ENCODE measurements at places on chromosomes 3 and 15.
A peak's percentile ranks its signal among the peaks of the same experiment; 100 is the strongest.

DNA sequence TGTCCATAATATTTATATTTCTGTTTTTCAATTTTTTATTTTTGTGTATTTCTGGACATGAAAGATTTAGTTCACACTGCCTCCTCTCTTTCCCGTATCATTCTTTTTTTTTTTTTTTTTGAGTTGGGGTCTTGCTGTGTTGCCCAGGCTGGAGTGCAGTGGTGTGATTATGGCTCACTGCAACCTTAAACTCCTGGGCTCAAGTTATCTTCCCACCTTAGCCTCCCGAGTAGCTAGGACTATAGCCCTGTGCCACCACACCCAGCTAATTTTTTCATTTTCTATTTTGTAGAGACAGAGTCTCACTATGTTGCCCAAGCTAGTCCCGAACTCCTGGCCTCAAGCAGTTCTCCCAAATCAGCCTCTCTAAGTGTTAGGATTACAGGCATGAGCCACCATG, 53.6 kb downstream of the PRKCI start:
- DNase-seq: no peak

DNA sequence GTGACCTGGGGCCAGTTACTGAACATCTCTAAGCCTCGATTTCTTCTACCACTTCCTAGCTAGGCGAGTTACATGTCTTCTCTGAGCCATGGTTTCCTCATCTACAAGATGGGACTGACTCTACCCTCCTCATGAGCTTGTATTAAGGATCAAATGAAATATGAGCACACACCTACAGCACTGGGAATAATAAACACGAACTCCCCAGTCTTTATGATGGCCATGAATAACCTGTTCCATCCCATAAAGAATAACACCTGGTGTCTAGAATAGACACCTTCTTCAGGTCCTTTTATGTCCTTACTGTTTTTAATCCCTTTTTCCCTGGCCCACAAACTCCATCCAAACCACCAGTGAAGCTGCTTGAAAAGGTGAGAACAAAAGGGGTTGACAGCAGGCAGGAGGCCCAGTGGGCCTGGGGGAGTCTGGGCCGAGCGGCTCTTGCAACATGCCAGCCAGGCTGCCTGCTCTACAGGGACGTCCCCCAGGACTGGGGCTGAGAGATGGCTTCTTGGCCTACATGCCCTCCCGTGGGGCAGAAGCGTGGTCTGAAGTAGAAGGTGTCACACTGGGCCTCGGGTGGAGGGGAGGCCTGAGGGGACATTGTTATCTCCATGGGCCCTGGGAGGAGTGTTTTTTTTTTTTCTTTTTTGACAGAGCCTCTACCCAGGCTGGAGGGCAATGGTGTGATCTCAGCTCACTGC, 178.2 kb downstream of the RAB11A start:
- peak; percentile 42 for DNase-seq

- DNase-seq: no peak
Observed at GRCh38 chr15:86384186-86384585, 304.5 kb downstream of the AGBL1 start.

- no peak for DNase-seq
Observed at GRCh38 chr15:78155355-78155939, 6.3 kb downstream of the IDH3A start.

- DNase-seq: no peak
Observed at GRCh38 chr3:105747696-105748095, 121.1 kb downstream of the CBLB start.

- DNase-seq: no peak
Observed at GRCh38 chr3:105512061-105512460, 145.4 kb downstream of the ALCAM start.

- DNase-seq: no peak
Observed at GRCh38 chr3:103137830-103138229, 703.0 kb downstream of the ZPLD1 start.

- DNase-seq: no peak
Observed at GRCh38 chr3:172702256-172702655, 8.6 kb downstream of the NCEH1 start.

DNA sequence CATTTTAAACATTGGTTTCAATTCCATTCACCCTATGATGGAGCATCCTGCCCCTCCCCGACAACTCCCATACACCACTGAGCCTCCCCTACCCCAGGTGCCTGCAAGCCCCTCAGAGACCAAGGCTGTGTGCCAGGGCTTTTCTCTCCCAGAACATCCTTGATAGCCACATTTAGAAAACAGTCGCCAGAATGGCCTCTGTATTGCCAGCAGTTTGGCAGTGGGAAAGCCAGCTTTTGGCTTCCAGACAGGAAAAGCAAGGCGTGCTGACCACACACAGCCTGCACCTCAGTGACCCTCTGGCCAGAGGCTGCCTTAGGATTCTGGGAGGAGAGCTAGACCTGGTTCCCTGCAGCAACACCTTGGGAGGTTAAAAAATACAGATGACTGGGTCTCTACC, 18.2 kb upstream of the HRH1 start:
- no peak for DNase-seq

DNA sequence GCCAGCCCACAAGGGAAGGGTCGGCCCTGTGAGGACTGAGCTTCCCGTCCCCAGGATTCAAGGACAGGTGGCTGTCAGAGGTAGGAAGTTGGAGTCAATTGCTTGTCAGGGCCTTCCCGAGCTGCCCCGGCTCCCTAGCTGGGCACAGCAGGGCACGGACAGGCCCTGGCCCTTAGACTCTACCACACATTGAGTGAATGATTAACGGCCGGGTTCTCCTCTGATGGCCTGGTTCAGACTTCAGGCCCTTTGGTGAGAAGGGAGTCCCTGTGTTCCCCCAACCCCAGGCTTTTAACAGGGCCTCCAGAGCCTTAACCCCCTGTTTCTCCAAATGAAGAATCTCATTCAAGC, 16.4 kb upstream of the FGD5 start:
- no peak for DNase-seq

DNA sequence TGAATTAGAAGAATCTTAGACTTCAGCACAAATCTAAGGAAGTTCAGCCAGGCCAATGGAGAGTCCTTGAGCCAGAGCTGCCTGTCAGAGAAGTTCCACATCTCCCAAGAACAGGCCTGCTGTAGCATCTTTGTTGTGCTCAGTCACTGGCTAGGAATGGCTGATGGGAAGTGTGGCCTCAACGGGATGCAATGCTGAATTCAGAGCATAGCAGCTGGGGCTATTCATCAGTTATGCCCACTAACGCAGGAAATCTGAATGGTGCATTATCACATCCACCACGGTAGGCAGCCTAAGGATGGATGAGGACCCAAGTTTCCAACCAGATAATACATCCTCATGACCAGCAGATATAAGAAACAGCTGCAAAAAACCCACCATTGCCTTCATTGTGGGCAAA, 3.2 kb upstream of the EIF1B start:
- no peak for DNase-seq

- no peak for DNase-seq
Observed at GRCh38 chr3:130926504-130926903, 32.6 kb downstream of the ATP2C1 start.

DNA sequence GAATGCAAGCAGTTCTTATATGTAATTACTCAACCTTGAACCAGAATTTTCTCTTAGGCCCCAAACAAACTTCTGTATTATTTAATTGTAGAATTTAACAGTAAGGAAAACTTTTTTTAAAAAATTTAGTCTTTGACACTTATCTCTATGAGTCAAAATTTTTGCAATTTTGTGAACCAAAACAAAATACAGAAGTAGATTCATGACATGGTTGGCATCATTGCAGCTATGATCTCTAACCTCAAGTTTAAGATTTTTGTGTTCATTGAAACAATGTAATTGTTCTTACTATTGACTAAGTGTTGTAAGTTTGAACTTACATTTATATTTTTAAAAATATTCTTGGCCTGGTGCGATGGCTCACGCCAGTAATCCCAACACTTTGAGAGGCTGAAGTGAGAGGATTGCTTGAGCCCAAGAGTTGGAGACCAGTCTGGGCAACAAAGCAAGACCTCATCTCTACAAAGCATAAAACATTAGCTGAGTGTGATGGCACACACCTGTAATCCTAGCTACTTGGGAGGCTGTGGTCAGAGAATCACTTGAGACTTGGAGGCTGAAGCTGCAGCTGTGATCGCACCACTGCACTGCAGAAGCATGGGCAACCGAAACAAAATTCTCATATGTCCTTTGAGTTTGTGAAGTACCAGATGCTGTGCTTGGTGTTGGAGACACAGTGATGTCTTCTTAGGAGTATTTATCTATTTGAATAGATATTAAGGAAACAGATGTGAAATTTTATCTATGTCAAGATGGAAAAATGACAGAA, 39.7 kb downstream of the STT3B start:
- DNase-seq: no peak

GRCh38 chr3:143119974-143120715, 574 bp downstream of the CHST2 start:
- no peak for DNase-seq

GRCh38 chr3:128621234-128621633, 29.4 kb downstream of the RPN1 start:
- DNase-seq: no peak

- DNase-seq: no peak
Observed at GRCh38 chr3:159332535-159333099, 530.8 kb downstream of the MFSD1 start.

DNA sequence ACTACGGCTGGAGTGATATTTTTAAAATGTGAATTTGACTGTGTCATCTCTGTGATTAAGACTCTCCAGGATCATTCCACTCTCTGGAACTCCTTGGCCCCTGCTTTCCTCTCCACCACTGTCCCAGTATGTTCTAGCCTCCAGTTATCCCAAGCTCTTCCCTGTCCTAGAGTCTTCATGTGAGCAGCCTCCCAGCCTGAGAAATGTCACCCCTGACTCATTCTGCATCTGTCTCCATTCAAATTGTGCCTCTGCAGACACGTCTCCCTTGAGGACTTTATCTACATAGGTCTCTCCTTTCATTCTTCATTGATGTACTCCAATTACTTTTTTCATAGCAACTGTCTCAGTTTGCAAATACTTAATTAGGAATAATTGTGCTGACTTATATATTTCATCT, 317.7 kb upstream of the ADAMTS9 start:
- no peak for DNase-seq

- no peak for DNase-seq
Observed at GRCh38 chr15:88342666-88343065, 86.1 kb upstream of the NTRK3 start.

GRCh38 chr15:98142572-98142971, 182.1 kb downstream of the ARRDC4 start:
- DNase-seq: no peak

GRCh38 chr15:29872716-29873115, 50.4 kb upstream of the TJP1 start:
- no peak for DNase-seq

DNA sequence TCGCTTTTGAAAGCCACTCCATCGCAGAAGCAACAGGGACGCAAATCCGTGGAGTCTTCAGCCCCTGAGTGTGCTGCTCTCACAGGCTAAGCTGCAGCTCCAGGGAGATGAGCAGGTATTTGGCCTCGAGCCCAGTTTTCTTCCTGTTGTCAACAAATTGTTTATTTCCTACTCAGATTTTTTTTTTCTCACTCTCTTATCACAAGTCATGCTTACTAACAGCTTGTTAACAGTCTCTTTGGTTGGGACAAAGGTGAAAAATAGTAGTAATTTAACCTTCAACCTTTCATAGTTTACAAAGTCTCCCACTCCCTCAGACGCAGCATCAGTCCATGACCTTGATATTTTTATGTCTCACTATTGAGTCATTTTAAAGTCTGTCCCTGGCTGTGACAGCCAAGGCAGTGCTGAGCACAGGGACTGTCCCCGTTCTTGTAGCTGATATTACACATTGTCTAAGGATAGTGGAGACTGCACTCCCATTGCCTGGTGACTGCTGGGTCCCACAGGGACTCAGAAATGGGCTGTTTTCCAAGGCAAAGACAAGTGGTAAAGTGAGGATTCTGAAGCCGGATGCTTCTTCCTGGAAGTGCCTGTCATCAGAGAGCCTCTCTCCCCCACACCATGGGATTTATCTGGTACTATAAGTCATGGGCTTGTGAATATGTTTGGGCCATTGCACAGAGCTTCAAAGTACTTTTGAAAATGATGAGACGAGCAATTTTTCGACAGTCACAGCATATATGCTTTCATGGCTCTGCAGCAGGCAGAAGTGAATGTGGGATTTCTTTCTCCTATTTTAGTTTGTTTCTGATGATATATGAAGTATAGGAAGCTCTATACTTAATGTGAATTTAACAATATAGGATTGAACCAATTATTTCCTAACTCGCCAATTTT, 59.8 kb upstream of the UNC13C start:
- DNase-seq: no peak

- DNase-seq: no peak
Observed at GRCh38 chr15:100159436-100159835, 182.3 kb downstream of the ADAMTS17 start.

DNA sequence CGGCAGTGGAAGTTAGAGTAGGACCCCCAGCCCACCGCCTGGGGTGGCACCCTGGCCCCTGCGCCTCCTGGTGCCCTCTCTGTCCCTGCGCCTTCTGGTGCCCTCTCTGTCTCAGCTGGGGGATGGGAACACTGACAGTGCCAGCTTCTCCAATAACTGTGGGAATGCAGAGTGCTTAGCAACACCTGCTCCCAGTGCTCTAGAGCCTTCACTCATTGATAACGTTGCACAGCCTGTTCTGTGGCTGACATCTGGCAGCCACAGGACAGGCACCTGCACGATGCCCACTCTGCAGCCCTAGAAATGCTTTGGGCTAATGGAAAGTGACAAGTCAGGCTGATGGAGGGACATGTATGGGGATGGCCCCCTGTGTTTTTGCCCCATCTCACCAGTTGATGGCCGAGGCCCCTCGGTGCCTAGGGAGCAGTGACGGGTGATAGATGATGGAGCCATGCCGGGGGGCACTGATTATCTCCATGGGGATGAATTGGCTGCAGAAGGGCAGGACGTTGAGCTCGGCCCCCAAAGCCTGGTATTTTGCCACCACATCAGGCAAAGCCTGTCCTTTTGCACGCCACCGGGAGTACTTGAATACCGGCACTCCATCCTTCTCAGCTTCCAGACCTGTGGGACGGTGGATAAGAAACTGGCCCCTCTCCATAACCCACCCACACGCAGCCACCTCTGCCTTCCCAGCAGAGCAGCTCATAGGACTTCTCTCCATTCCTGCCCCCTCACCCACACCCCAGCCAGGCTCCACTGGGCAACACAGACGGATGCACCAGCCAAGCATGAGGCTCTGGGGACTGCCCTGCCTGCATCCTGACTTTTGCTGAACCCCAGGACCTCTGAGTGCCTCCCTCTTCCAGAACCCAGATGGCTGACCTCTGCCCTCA, 22.1 kb downstream of the ALDH1L1 start:
- DNase-seq: no peak

DNA sequence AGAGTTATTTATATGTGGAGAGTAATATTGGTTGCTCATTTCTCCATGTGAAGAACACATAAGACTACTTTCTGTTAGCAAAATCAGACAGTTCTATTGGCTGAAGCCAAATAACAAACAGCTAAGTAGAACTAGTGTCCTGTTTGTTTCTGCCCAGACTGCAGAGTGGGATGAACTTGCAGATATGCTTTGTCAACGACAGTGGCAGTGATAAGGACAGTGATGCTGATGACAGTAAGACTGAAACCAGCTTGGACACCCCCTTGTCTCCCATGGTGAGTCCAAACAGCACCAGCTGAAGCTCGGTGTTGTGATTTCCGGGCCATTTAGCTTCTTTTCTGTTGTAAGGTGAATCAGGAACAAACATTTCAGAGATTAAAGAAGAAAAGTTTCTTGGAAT, 102.6 kb upstream of the IL12A start:
- DNase-seq: no peak

GRCh38 chr15:41561777-41562145, 2.7 kb downstream of the TYRO3 start:
- DNase-seq: no peak

- no peak for DNase-seq
Observed at GRCh38 chr3:4575381-4575780, 82.2 kb downstream of the ITPR1 start.

GRCh38 chr3:86989006-86989405, 1.9 kb downstream of the VGLL3 start:
- DNase-seq: no peak

- no peak for DNase-seq
Observed at GRCh38 chr3:21893242-21893641, 142.2 kb upstream of the ZNF385D start.

Data from DMS153 (cell line).